ENCODE measurements at places on chromosomes 2 and 18.
A peak's percentile ranks its signal among the peaks of the same experiment; 100 is the strongest.

- no peak for DNase-seq
Measured at GRCh38 chr2:17915811-17916518, 37.5 kb downstream of the KCNS3 start.

DNA sequence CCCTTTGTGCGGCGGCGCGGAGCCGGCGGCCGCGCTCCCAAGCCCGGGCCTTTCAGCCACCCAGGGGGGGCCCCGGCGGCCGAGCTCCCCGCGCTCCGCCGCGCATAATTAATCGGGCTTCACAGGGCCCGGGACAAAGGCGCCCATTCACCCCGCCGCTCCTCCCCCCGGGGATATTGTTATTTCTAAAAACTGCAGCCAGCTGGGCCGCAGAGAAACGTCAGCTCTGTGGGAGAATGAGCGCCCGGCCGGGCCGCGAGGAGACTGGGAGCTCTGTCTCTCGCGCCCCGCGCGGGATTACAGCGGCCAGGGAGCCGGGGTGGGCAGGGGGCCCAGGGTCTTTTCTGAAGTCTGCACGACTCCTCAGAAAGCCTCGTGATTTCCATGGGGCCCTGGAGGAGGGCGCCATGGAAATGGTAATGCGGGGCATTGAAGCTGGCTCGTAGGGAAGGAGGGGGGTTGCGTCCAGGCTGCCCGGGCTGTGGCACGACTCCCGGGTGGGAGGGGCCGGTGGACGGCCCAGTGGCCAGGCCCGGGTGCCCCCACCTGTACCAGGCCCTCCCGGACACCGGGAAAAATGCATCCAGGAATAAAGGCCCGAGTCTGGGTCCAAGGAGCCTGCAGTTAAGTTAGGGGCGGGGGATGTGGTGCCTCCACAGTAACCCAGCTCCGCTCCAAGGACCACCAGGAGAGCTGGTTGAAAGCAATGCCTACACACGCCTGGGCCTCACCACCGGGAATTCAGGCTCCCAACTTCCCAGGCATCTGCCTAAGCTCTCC, 125.3 kb downstream of the ZFP36L2 start:
- DNase-seq, result no peak

DNA sequence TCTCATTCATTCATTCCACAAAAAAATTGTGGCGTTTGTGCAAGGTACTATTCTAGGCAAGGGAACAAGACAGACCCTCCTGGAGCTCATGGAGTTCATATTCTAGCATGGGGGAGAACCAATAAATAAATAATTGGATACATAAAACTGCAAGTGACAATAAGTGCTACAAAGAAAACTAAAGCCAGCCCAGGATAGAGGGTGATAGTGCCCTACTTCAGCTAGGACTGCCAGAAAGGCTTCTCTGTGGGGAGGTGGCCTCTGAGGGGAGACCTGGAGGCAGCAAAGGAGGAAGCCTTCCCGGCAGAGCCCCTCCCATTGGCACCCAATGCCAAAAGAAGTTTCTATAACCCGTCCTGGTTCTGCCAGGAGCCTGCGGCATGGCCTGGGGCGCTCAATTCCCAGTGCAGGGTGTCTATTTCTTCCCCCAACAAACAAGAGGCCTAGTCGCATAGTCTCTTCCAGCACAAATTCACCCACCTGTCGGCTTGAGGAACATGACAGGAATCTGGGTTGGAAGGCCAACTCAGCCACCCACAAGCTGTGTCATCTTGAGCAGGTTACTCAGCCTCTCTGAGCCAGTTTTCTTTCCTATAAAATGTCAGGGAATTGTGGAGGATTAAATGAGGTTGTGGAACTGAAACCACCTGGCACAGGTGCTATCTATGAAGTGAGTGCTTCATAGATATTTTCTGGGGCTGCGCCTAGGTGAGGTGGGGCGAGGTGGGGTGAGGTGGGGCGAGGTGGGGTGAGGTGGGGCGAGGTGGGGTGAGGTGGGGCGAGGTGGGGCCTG, 94.3 kb downstream of the ZFP36L2 start:
- DNase-seq, result no peak

DNA sequence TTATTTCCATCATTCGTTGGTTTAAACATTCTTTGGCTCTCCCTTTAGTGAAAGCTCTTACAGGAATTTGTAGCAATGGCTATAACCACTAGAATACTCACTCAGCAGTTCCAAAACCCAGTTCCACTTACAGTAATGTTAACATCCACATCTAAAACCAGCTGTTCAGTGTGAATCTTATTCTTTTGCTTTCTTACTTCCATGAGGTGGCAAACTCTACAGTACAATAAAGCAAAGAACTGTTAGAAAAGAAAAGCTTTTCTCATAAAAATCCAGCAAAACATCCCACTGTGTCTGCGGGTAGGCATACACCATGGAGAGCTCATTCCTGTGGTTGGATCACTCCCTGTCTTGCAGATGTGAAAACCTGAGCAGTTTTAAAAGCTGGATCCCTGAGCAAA, 147.1 kb downstream of the ARHGAP28 start:
- no peak for DNase-seq

- no peak for DNase-seq
Measured at GRCh38 chr2:236656721-236657120, 87.1 kb downstream of the ACKR3 start.

DNA sequence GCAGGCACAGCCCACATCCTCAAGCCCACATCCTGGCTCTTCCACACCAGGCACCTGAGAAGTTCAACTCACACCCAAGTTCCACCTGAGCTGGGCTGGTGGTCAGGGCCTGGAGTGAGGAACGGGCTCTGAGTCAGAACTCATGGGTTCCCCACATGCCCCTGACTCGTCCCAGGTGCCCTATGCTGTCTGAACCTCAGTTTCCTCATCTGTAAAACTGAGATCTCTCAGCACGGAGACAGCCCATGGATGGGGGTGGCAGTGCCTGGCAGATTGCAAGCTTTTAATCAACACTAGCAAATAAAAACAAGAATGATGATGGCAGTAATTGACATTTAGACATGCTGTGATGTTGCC, 307.8 kb downstream of the NDUFA10 start:
- no peak for DNase-seq

- DNase-seq, result no peak
Measured at GRCh38 chr18:56083097-56083521, 495.1 kb upstream of the TCF4 start.

GRCh38 chr2:48572816-48573215, 42.9 kb downstream of the STON1 start:
- DNase-seq, result no peak

DNA sequence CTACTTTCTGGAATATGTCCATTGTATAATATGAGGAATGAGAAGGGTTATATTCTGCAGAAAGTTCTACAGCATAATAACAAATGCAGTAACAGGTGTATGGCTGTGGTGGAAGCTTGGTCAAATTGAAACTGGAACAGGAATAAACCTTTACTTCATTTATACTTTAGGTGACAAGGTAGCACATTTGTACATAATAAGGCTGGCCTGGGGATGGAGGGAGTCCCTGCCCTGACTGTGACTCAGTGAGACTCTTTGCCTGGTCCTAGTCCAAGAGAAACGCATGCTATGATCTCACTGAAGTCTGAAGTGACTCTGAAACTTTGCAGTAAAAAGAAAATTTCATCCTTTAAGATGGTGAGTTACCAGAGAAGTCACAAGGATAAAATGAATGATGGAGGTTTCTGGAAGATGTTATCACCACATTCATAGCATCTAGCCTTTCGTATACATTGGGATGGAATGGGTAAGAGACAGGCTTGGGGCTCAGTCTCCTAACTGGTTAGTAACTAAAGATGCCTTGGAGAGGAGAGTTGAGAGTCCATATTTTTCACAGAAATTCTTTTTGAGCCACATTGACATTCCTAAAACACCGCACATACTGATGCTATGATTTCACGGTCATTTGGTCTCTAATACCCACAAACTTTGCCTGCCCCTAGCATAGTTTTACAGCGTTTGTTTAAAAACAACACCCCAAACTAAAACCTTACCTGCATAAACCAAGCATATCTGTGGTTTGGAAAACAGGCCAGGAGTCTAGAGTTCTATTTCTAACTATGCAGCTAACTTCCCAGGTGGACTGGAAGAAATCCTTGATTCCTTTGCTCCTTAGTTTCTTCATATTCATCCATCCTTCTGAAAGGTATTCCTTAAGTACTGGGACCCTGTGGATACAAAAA, 42.4 kb upstream of the NABP1 start:
- DNase-seq, result peak; percentile 92

DNA sequence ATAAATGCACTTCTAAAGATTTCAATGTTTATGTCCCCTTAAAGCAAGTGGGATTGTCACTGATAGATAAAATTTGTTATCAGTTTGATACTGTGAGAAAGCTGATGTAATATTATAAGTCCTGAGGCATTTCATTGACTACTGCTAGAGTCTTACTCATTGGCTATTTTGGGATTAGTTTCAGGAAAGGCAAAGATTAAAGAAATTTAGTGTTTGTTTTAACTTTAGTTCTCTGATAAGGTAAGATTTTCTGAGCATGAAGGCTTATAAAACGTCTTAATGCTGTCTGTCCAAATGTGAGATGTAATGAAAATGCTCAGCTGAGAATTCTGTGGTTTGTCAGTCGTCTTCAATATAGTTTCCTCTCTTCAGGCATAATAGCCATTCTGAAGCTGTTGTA, 886.4 kb upstream of the CDH2 start:
- DNase-seq, result no peak

- DNase-seq, result no peak
Measured at GRCh38 chr2:98461498-98462049, 16.9 kb downstream of the INPP4A start.

DNA sequence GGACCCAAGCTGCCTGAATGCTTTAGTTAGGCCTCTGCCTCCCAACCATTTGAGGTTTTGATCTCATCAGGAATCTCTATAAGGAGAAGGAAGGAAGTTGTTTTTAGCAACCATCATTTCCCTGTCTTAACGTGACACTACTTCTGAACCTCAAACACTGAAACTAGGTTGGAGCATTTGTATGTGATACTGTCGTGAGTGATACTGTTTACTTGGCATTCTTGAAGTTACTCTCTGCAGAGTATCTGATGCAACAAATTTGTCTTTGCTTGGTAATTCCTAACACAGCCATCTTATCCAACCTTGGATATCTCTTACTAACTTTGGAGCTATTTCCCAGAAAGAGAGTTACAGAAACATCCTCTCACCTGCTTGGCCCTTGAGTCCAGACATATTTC, 22.1 kb downstream of the TTLL4 start:
- DNase-seq, result no peak

DNA sequence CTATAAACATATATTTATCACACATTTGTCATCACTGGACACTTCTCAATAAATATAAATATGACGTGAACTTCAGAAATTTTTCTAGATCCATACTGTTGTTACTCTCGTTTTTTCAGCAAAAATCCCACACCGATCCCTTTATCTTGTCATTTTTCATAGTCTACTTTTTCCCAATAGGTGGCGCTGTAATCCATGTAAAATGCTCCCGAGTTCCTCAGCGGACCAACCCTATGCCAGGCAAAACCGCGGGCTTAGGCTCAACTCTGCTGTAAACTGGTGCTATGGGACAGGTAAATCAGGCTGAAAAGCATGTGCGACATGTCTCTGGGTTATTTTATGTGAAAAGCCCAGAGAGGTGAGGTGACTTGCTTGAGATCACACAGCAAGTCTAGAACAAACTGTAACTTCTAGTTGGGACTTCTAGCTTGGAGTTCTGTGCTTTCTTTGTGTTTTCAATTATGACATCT, 104.0 kb downstream of the COBLL1 start:
- peak; percentile 72 for DNase-seq

DNA sequence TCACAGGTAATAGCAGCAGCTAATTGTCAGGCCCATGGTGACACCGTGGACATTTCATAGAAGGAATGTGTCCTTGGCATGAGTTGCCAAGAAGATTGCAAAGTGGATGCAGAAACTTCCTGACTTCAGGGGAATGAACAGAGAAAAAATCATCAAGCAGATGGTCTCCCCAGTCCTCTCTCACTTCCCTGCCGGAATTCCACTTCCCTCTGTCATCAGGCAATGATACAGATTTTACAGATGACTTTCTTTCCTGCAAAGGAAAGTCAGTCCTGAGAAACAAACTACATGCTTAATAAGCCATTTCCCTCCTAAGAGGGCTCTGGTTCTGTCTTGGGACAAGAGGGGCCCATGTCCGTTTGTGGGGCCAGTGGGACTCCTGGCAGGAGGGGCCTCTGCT, 45.7 kb downstream of the KCNF1 start:
- no peak for DNase-seq

GRCh38 chr2:234324116-234324515, 172.8 kb downstream of the ARL4C start:
- DNase-seq, result no peak

- DNase-seq, result no peak
Measured at GRCh38 chr2:216679658-216680024, 15.7 kb downstream of the IGFBP5 start.

DNA sequence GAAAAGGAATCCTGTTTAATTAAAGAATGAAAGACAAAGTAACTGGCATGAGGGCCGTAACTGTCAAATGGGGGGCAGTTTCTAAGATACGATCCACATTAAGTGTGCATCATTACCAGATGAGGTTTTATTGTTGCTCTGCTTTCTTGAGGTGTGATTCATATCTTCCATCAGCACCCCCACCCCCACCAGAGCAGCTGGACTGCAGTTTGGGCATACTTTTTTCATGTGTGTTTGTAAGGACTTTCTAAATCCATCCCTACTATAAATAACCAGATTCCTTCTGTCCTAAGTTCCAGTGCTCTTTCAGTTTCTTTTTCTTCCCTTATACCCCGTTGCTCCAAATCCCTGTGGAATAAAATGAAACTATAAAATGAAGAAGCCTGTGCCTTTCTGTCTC, 142.1 kb downstream of the CDCA7 start:
- no peak for DNase-seq

GRCh38 chr18:44777457-44778192, 96.9 kb downstream of the SETBP1 start:
- DNase-seq, result no peak

- no peak for DNase-seq
Measured at GRCh38 chr18:78323453-78324197, 656.0 kb upstream of the SALL3 start.

- DNase-seq, result no peak
Measured at GRCh38 chr2:178072000-178072382, 586 bp downstream of the PDE11A start.

GRCh38 chr2:190802626-190803209, 77.9 kb upstream of the GLS start:
- no peak for DNase-seq

GRCh38 chr2:112149194-112149593, 11.0 kb downstream of the FBLN7 start:
- DNase-seq, result no peak

DNA sequence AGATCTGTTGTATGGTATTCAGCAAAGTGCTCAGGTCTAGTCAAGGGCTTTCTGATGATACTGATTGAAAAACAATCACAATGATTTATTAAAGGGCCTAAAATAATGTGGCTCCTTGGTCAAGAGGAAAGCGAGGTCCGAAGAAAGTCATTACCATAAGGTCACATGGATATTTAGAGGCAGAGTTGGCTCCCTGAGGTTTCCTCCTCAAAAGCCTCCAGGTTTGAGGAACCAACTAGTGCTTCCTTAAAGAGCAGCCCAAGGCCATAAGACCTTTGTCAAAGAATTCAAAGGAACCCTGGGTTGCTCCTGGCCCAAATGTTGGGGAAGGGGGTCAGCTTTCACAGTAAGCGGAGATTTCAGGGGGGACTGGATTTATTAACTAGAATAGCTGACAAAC, 280.7 kb upstream of the ATP5MC3 start:
- no peak for DNase-seq

GRCh38 chr2:88423733-88424132, 28.8 kb downstream of the FOXI3 start:
- DNase-seq, result no peak
